RWPE1 (cell line): ENCODE measurements at places on chromosomes 5 and 9.

DNA sequence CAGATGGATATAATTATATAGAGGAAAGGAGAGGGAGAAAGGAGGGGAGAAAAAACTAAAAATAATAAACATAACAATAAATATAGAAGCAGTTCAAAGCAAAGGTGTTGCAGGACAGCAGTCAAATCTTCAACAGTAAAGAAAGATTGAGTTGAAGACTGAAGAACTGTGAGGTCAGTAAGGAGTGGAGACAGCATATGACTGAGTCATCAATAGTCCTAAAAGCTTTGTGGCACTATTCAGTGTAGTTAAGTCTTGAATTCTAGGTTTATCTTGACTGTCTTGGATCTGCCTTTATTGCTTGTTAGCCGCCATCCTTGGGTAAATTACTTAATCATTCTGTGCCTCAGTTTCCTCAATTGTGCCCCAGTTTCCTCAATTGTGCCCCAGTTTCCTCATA, 137.0 kb downstream of the MRPS30 start:
- DNase-seq, result no peak

GRCh38 chr5:9168791-9169556, 376.9 kb downstream of the SEMA5A start:
- DNase-seq, result peak; percentile 25

DNA sequence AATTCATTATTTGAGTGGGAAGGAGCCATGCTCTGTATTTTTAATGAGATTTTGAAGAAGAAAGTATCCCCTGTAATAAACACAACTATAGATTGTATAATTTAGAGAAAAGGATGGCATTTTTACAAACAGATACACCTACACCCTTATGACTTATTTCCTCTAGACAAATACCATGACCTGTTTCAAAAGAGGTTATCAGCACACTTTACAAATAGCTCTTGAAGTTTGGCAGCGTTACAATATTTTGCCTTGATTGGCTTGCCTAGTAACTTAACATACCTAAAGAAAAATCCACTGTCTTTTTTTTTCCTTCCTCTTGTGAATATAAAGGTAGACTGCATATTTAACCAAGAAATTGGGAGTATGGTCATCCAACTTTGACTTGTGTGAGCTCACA, 28.5 kb upstream of the CETN3 start:
- no peak for DNase-seq

- DNase-seq, result no peak
These were observed 32.6 kb upstream of the SLC6A19 start for GRCh38 chr5:1168796-1169195.

- DNase-seq, result no peak
These were observed 150.4 kb upstream of the ERCC6L2 start for GRCh38 chr9:95725045-95725444.

- no peak for DNase-seq
These were observed 252.1 kb downstream of the SMARCA2 start for GRCh38 chr9:2267181-2267745.

DNA sequence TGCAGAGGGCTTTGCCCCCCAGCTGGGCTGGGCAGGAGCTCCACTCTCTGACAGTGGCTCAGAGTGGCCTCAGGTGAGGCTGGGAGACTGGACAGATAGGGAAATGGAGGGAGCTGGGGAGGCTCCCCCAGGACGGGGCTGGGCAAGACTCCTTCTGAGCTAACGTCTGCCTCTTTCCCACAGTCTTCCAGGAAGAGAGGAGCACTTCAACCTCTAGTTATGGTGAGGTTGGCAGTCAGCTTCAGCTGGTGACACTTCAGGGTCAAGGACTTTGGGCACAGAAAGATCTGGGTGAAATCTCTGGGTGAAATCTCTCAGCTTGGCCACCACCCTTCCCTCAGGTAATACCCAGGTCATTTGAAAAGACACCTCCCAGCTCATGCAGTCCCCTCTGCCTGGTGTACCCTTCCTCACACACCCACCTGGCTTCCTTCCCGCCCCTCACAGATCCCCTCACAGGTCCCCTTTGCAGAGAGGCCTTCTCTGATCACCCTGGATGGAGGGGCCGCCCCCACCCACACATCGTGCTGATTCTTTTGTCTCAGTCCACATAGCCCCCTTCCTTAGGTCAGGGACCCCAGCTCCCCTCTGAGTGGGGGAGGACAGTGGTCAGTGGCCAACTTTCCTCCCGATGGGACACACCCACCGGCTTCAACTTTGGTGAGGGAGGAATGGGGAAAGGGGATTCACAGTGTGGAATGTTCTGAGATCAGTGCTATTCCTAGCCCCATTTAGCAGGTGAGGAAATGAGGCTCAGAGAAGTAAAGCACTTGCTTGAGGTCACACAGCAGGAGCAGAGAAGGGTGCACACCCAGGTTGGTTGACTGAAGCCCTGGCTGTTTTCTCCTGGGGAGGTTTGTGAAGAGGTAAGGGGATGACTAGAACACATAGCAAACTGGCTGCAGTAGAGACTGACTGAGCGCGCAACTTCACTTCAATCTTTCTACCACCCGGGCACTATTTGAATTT, 15.8 kb upstream of the NEURL1B start:
- no peak for DNase-seq

DNA sequence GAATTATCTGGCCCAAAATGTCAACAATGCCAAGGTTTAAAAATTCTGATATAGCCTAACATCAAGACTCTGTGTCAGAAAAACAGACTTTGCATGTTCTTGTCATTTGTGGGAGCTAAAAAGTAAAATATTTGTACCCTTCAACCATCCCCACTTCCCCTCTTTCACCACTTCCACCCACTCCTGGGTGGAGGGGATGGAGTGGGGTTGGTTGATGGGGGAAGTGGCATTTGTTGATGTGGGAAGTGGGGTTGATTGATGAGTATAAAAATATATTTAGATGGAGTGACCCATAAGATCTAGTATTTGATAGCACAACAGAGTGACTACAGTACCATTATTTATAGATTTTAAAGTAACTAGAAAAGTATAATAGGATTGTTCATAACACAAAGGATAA, 55.0 kb upstream of the C9orf72 start:
- DNase-seq, result no peak

- DNase-seq, result no peak
These were observed 297.6 kb downstream of the MAN2A1 start for GRCh38 chr5:109987355-109987754.

DNA sequence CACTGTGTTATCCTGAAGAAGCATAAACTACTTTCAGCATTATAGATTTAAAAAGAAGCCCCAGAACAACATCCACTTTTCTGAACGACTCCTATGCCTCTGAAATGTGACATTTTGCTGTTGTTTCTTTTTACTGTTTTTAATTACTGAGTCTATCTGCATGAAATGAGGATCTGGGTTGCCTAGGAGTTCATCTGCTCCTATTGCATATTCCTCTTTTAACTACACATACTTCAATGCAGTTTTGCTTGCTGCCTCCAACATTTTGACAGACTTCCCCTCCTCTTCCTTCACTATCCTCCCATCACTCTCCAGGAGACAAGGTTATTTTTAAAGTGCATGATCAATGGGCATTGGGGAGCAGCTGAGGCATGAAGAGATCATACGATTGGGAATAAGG, 164.5 kb downstream of the TMC1 start:
- DNase-seq, result no peak

DNA sequence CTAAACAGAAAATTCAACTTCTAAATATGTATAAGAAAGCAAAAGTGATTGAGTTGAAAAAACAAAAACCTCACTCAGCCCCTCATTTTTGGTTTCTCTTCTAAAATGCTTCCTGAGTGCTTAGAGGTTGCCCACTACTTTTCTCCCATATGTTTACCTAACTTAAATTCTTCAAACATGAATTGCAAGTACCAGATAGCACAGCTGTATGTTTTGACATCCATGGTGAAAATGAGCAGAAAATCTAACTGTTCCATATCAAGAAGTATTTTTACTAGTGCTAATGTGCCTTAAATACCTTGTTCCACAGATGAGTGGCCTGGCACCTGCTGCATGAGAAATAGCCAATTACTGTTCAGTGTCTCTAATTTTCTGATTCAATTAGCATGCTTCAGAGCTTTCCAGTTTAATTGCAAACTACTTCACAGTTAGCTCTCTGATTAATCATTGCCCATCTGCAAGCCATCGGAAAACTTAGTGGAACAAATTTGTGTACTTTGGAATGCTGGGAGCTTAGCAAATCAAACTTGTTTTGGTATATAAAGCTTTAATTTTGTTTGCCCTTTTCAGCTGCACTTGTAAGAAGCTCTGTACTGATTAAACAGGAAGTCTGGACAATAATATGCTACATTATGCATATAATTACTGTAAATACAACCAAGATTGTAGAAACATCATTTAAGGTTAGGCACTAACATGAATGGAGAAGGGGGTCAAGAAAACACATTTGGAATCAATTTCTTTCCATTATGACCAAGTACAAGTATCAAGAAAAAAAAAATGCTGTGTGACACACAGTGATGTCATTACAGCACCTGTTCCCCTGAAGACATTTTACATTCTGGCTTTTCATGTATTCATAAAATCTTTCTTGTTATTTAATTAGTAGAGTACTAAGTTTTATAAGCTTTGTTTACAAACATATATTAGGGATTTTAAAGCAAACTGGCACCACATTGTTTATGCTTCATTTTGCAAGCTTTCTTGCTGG, 65.6 kb downstream of the POU5F2 start:
- DNase-seq, result no peak

GRCh38 chr5:108638021-108638420, 109.7 kb upstream of the FER start:
- DNase-seq, result no peak

- peak; percentile 58 for DNase-seq
These were observed at the start of gene ROR2 for GRCh38 chr9:91949946-91950664. Gene ROR2, minus strand, starts transcription at chr9:91950228.

DNA sequence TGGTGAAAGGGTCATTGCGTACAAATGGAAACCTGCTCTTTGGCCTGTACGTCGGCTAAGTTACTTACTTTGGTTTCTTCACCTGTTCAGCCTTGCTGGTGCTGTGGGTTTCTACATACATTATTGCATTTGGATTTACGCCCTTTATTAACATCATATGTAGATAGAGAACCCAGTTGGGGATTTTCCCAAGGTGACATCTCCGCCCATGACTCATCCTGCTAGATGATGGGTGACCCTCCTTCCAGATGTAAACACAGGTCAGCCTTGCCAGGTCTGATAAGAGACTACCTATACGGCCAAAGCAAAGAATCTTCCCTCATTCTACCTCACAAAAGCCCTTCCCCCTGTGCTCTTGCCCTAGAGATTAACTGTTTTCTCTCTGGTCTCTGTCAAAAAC, 360.9 kb downstream of the KDM4C start:
- no peak for DNase-seq

DNA sequence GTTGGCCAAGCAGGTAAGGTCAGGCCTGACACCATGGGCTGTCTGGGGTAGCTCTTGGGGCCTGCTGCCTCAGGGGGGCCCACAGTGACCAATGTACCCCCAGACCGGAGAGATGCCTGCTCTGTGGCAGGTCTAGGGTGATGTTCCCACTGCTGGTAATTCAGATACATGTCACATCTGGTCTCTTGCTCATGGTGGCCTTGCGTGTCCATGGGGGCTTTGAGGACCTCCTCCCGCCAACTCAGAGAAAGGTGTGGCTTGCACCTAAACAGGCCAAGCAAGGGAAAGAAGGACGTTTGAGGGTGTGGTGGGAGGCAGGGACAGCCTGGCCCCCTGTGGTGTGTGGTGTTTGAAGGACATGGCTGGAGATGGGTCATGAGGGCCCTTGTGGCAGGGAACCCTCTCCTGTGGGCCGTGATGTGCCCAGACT, 75.2 kb downstream of the PHF2 start:
- DNase-seq, result no peak

DNA sequence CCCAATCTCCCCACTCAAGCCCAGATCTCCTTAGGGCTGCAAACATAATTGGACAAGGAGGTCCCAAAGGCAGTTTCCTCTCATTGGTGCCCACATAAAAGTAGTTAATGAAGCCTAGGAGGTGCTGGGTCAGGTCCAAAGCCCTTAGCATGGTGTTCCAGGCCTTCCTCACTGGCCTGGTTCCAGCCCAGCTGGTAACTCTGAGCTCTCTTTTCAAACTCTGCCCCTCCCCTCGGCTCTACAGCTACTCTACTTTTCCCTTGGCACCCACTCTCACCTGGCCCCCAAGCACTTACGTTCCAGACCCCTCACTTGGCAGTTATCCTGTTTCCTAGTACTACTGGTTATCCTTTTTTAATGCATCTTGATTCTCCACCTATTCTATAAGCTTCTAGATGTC, 9.9 kb downstream of the SEPTIN8 start:
- DNase-seq, result no peak

- DNase-seq, result peak; percentile 20
These were observed 96.5 kb downstream of the JAKMIP2 start for GRCh38 chr5:147685993-147686392.

DNA sequence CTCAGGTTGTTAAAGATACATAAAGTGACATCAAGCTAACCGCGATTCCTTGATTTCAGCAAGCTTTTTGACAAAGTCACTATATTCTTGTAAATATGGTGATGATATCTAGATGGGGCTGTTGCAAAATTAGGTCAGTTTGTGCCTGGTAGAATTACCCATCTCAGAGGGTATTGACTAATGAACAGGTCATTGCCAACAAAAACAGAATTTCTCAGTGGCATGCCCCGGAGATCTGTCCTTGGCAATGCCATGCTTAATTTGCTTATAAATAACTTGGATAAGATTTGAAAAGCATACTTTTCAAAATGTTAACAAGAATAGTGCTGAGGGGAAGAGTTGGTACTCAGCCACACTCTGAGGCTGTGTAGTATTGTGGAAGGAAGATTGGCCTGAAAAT, 783.3 kb upstream of the SEMA6A start:
- DNase-seq, result no peak

DNA sequence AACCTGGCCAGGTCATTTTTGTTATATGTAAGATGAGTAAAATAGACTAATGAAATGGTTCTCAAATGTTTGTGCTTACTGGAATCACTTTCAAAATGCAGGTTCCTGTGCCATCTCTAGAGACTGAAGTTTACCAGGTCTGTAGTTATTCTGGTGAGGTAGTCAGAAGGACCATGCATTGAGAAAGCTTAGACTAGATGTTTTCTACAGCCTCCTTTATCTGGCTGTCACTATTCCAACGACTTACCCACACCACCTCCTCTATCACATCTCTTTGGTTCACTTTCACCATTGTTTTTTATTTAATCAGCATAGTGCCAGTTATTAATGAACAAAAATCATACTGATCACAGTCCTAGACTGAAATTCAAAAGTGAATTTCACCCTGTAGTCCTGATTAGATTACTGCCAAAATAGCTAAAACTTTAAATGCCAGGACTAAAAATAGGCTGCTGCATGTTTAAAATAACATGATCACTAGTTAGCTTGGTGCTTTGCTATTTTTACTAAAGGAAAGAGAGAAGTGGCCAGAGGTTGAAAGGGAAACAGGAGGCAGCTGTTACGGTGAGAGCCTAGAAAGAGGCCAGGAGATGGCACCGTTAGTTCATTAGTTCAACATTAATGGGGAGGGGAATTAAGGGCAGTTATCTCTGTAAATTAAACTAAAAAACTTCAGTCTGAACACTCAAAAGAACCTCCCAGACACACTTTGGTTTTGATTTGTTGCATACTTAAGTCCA, 13.9 kb upstream of the FNIP1 start:
- DNase-seq, result peak; percentile 36
